ENCODE measurements at places on chromosomes 5 and 9. TPM values are rescaled to one million over a fixed set of nuclear protein-coding genes. Genes with fewer than 3 reads are reported as not detected.

The TEK gene
- 448 TPM for total RNA-seq

The FAM221B gene
- not detected for total RNA-seq

The EFNA5 gene
- total RNA-seq, result 8.8 TPM

DNA sequence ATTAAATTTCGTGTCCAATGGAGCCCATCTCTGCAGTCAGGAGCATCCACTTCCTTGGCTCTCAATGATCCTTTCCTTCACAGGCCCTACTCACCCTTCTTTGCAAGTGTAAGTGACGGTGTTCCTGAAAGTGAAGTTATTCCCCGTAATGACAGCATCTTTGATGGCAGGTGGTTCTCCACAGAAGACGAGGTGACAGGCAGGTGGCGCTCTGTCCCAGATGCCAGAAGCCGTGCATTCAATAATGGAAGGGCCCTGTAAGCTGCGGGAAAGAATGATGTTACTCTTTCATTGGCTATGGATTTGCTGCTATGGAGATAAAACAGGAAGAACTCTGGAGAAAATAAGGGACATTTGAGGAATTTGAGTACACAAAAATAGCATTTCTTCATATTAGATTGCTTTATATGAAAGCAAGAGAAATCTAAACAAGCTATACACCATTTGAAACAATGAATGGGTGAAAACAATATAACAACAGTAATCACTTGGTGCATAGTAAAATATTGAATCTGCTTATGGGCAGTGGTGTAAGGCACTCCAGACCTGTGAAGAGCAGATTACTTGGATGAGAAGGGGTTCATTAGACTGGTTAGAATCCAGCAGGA, 89.9 kb upstream of the TXNDC8 start:
- H3K27ac ChIP-seq, result no peak overlapping the region
- no peak overlapping the region for H3K4me3 ChIP-seq
- H3K36me3 ChIP-seq, result no peaks in the 10 kb centered on the region
- no peaks in the 10 kb centered on the region for H3K4me1 ChIP-seq
- H3K27me3 ChIP-seq, result no peaks in the 10 kb centered on the region

The ZDHHC11B gene
- total RNA-seq, result not detected

DNA sequence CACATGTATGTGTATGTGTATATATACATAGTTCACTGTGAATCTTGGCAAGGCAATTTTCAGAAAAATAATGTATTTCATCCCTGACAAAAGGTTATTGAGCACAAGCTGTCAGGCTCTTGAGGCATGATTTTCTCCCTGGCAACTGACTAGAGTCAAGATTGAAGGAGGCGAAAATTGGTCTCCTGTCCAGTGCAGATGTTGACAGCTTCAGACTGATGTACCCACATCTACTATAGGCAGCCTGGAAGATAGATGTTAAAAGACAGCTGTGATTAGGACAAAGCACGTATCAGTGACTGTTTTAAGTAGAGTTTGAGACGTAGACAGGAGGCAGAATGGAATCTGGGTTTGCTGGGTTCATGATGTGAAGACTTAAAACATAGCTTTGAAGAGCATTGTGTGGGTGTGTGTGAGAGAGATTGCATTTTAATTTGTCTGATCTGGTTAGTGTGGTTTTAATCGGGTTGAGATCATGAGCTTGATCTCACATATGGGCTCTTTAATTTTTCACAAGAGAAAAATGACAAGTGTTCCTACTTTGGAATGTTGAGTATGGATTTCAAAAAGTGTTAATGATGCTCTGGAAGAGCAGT, 39.1 kb downstream of the CTNNA1 start:
- peaks cover 2% of the 10 kb centered on the region for H3K27me3 ChIP-seq
- no peak for DNase-seq
- H3K4me1 ChIP-seq, result peaks cover 33% of the 10 kb centered on the region
- H3K36me3 ChIP-seq, result peaks cover 3% of the 10 kb centered on the region
- no peak overlapping the region for H3K4me3 ChIP-seq

DNA sequence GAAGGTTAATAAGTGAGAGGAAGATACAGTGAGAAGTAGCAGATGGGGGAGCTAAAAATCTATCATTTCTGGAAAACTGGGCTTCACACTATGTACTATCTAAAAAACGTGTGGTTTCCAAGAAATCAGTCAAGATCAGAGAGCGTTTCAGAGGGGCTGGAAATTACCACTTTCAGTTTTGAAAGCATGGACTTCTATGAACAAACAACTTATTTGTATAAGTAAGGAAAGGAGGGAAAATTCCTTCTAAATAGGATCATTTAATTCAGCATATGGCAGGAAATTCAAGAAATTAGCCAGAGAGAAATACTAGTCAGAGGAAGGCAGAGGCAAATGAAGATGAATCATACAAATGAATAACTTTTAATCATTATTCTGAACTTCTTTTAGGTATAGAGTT, 11.3 kb downstream of the TNC start:
- no peak overlapping the region for H3K27ac ChIP-seq
- no peak for DNase-seq
- H3K4me3 ChIP-seq, result no peak overlapping the region
- H3K27me3 ChIP-seq, result no peaks in the 10 kb centered on the region

DNA sequence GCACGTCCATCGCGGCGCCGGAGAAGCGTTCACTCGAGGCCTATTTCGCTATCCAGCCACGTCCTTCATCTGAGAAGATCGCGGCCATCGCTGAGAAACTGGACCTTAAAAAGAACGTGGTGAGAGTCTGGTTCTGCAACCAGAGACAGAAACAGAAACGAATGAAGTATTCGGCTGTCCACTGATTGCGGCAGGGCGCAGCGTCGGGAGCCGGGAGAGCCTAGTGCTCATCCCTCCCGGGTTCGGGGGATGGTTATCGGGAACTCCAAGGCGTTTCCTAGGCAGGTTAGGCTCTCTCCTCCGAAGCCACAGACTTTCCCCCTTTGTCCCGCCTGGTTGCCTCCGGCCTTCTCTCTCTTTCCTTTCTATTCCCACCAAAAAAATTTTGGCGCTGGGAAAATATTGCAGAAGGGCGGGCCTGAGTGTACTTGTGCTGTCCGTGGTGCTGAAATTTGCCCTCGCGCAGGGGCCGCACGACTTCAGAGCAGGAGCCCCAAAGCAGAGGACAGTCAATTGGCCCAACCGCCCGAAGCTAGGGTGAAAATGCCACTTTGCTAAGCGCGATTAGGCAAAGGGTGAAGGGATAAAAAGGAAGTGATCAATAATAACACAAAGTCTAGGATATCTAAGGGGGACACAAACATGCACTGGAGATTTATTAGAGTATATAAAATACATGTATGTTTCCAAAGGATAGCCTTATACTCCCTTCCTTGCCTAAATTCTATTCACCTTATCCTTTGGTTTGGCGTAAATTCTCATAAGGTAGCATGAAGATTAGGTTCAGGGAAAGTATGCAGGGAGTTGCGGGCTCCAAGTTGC, 1.8 kb downstream of the POU4F3 start:
- no peaks in the 10 kb centered on the region for H3K36me3 ChIP-seq
- peaks cover 33% of the 10 kb centered on the region for H3K4me1 ChIP-seq
- peak; percentile 75 for DNase-seq

DNA sequence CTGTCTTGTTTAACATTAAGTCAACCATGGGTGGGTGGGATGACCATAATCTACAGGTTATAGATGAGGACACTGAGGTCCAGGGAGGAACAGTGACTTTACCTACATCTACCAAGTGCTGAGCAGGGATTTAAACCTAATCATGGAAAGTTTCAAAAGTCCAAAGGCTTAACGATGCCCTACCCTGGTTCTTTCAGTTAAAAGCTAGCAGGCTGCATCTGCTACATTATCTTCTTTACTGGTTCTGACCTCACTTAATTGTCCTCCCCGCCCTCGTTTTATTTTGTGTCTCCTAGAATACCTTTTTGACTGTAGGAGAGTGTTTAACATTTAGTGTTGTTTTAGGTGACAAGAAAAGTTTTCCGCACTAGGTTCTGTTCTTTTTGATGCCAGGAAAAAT, 735.2 kb downstream of the TLR4 start:
- DNase-seq, result no peak
- no peaks in the 10 kb centered on the region for H3K27me3 ChIP-seq
- no peak overlapping the region for H3K4me3 ChIP-seq
- no peaks in the 10 kb centered on the region for H3K36me3 ChIP-seq
- H3K27ac ChIP-seq, result no peak overlapping the region

GRCh38 chr9:76162751-76163500, 231.3 kb downstream of the RFK start:
- DNase-seq, result no peak
- no peak overlapping the region for H3K4me3 ChIP-seq
- H3K36me3 ChIP-seq, result no peaks in the 10 kb centered on the region
- no peaks in the 10 kb centered on the region for H3K27me3 ChIP-seq
- H3K27ac ChIP-seq, result no peak overlapping the region
